ENCODE measurements at places on chromosomes 5 and 9.
A peak's percentile ranks its signal among the peaks of the same experiment; 100 is the strongest.

DNA sequence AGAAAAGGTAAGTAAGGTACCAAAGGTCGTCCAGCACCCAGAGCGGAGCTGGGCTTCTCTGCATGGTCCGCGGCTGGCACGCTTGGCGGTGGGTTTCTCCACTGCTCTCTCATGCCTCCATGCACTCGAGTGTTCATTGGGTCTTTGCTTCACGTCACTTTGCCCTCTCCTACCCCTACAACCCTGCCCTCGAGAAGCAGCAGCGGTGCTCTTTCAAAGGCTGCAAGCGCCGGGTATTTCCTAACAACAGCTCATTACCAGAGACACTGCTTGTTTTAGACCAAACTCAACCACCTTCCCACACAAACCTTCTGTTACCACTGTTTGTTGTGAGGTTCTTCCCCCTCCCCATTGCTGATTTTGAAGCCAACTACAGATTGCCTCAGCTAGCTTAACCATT lies 21.5 kb upstream of the ZBTB34 start:
- H3K27me3 ChIP-seq, result no peaks in the 10 kb centered on the region
- peaks cover 16% of the 10 kb centered on the region for H3K4me1 ChIP-seq
- peaks cover 3% of the 10 kb centered on the region for H3K36me3 ChIP-seq

- H3K36me3 ChIP-seq, result no peaks in the 10 kb centered on the region
- H3K27me3 ChIP-seq, result no peaks in the 10 kb centered on the region
- H3K27ac ChIP-seq, result no peak overlapping the region
- H3K4me3 ChIP-seq, result no peak overlapping the region
These were observed 49.5 kb downstream of the AGXT2 start for GRCh38 chr5:34998058-34998789.

GRCh38 chr5:136769093-136769492 lies 403.7 kb upstream of the TRPC7 start:
- no peak overlapping the region for H3K4me3 ChIP-seq
- H3K4me1 ChIP-seq, result no peaks in the 10 kb centered on the region
- no peak overlapping the region for H3K27ac ChIP-seq
- no peaks in the 10 kb centered on the region for H3K27me3 ChIP-seq
- no peaks in the 10 kb centered on the region for H3K36me3 ChIP-seq

DNA sequence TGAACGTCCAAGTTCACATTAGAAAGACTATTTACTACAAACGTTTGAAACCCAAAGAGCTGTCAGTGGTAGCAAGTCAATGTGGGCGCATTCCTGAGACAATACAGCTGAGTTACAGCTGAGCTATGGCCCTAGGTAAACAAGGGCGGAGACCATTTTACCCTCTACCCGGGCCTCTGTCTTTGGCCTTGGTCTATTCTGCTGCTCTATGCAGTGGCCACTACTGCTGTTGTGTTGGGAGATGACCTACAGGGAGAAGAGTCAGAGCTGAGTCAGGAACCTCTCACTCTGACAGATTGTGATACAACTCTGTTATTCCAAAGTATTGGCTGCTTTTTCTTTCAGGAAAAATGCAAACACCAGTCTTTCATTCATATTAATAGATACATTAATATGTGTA lies 700.6 kb downstream of the SEMA5A start:
- H3K27ac ChIP-seq, result no peak overlapping the region
- H3K36me3 ChIP-seq, result no peaks in the 10 kb centered on the region
- DNase-seq, result no peak
- no peak overlapping the region for H3K4me3 ChIP-seq

GRCh38 chr9:113492343-113493202 lies 29.0 kb downstream of the RGS3 start:
- peaks cover 24% of the 10 kb centered on the region for H3K36me3 ChIP-seq
- no peak for DNase-seq
- H3K4me3 ChIP-seq, result no peak overlapping the region
- H3K4me1 ChIP-seq, result no peaks in the 10 kb centered on the region

GRCh38 chr5:155069961-155070360 lies 56.4 kb downstream of the KIF4B start:
- no peak for DNase-seq
- no peaks in the 10 kb centered on the region for H3K36me3 ChIP-seq
- no peak overlapping the region for H3K4me3 ChIP-seq

DNA sequence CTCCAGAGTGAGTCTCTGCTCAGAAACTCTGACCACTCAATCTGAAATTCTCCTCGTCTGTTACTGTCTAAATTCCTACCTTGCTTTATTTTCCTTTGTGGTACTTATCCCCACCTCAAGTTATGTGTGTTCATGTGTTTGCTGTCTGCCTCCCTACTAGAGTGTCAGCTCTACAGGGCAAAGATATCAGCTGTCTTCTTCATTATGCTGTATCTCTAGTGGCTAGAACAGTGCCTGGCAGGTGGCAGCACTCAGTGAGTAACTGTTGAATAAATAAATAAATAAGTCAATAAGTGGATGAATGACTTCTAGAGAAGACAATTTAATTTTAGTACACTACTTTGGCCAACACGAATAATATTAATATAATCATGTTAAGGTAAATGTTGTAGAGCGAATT lies 92.3 kb downstream of the BOD1 start:
- no peaks in the 10 kb centered on the region for H3K27me3 ChIP-seq
- H3K4me3 ChIP-seq, result no peak overlapping the region
- DNase-seq, result no peak
- no peaks in the 10 kb centered on the region for H3K36me3 ChIP-seq

- no peaks in the 10 kb centered on the region for H3K27me3 ChIP-seq
- no peak overlapping the region for H3K4me3 ChIP-seq
- H3K36me3 ChIP-seq, result peaks cover 79% of the 10 kb centered on the region
- peak; percentile 39 for DNase-seq
These were observed 48.2 kb downstream of the CDK5RAP2 start for GRCh38 chr9:120531683-120532300.

- H3K36me3 ChIP-seq, result no peaks in the 10 kb centered on the region
- no peaks in the 10 kb centered on the region for H3K27me3 ChIP-seq
- no peaks in the 10 kb centered on the region for H3K4me1 ChIP-seq
- no peak for DNase-seq
- H3K27ac ChIP-seq, result no peak overlapping the region
These were observed 696.5 kb downstream of the NR2F1-AS1 start for GRCh38 chr5:92884469-92884868.

DNA sequence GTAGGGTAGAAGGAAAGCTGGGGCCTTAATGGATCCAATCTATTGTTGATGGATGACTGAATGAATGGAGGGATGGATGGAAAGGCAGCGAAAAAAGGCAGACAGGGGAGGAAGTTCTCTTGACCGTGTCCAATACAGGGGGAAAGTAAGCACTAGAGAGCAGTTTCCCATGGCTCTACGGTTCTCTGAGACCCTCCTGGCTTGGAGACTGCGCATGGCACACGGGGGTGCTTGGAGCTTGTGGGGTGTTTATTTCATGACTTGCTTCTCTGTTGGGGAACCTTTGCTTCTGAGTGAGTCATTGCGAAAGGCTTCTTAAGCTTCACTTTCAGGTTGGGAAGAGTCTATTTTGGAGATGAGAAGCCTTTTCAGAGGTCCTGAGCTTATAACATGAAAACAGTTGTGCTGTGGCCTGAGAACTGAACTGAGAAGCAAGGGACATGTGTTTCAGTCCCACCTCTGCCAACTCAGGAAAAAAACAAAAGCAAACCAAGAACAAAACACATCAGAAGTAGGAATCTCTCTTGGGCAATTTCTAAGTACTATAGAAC lies 12.8 kb upstream of the TEX48 start:
- H3K27me3 ChIP-seq, result no peaks in the 10 kb centered on the region
- no peak overlapping the region for H3K4me3 ChIP-seq
- no peaks in the 10 kb centered on the region for H3K36me3 ChIP-seq
- no peak for DNase-seq

- no peaks in the 10 kb centered on the region for H3K36me3 ChIP-seq
- H3K4me1 ChIP-seq, result peaks cover 37% of the 10 kb centered on the region
- peak overlapping the region; percentile 88 for H3K4me3 ChIP-seq
- no peaks in the 10 kb centered on the region for H3K27me3 ChIP-seq
- peak; percentile 23 for DNase-seq
- peak overlapping the region; percentile 55 for H3K27ac ChIP-seq
These were observed 1.9 kb downstream of the ALDH1A1 start for GRCh38 chr9:72950875-72951442.

DNA sequence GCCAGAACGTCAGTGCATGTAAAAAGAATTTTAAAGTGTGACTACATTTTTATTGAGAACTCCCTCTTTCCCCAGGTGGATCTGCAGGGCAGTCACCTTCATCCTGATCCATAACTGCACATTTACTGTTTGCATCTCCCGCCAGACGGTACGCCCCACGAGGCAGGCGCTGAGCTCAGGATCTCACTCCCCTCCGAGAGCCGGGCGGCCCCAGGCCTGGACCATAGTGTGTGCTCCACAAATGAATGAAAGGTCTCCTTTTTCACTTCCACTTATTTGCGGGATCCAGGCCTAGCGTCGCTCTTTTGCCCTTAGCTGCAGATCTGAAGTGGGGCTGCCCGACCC lies 378 bp downstream of the DROSHA start:
- peak overlapping the region; percentile 56 for H3K27ac ChIP-seq
- H3K4me1 ChIP-seq, result peaks cover 14% of the 10 kb centered on the region
- peak overlapping the region; percentile 79 for H3K4me3 ChIP-seq
- DNase-seq, result no peak

DNA sequence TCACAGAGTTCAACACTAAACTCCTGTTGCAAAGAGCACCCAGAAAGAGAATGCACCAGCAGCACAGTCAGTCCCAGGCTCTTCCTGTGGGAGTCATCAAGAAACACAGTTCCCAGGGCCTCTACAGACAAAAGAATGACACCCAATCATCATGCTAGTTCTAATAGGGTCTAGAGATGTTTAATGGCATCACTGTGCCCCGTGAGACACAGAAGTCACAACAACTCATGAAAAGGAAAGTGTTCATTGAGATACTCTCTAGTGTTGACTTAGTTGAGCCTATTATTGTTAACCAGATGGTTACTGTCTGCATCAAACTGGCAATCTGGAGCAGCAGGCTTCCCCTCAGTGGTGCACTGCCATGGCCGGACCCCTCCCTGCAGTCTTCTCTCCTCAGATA lies 1.6 kb downstream of the KLHL3 start:
- H3K27me3 ChIP-seq, result no peaks in the 10 kb centered on the region
- H3K27ac ChIP-seq, result no peak overlapping the region
- H3K36me3 ChIP-seq, result no peaks in the 10 kb centered on the region

DNA sequence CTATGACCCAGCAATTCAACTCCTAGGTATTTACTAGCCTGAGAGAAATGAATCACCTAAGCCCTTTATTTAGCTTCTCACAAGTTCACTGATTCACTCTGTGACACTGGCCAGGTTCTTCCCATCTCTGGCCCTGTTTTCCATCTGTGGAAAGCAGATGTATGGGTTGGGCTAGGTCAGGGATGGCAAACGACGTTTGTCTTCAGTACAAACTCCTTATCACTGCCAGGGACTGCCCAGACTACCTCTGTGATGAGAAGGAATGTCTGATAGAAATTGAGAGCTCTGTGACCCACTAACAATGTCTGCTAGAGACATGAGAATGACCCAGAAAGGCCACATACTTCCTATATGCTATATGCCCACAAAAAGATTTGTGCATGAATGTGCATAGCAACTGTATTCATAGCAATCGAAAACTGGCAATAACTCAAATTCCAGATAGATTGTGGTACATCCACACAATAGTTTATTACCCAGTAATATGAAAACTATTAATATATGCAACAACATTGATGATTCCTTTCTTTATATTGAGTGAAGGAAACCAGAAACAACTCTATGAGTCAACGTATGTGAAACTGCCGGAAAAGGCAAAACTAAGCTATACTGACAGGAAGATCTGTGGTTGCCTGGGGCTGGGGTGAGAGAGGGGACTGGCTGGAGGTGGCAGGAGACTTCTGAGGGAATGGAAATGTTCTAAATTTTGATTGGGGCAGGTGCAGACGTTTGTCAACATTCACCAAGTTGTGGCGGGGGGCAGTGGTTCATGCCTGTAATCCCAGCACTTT lies 32.0 kb upstream of the ADAM19 start:
- H3K4me1 ChIP-seq, result peaks cover 25% of the 10 kb centered on the region
- no peak overlapping the region for H3K27ac ChIP-seq
- H3K27me3 ChIP-seq, result no peaks in the 10 kb centered on the region
- peak; percentile 81 for DNase-seq
- H3K36me3 ChIP-seq, result no peaks in the 10 kb centered on the region

DNA sequence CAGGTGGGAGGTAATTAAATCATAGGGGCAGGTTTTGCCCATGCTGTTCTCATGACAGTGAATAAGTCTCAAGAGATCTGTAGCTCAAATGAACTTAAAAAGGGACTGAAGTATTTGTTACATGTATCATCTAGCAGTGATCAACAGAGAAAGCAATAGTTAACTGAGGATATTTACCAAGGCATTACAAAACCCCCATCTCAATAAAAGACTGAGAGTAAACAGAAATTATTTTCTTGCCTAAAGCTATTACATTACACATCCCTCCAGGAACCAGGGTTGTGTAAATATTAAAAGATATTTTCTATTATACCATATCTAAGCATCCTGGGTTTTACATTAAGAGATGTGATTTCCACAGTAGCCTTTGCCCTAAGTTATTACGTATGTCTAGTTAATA lies 169.9 kb downstream of the CTNND2 start:
- H3K4me1 ChIP-seq, result no peaks in the 10 kb centered on the region
- H3K27ac ChIP-seq, result no peak overlapping the region
- H3K27me3 ChIP-seq, result no peaks in the 10 kb centered on the region
- H3K36me3 ChIP-seq, result no peaks in the 10 kb centered on the region
- no peak overlapping the region for H3K4me3 ChIP-seq
- DNase-seq, result no peak

DNA sequence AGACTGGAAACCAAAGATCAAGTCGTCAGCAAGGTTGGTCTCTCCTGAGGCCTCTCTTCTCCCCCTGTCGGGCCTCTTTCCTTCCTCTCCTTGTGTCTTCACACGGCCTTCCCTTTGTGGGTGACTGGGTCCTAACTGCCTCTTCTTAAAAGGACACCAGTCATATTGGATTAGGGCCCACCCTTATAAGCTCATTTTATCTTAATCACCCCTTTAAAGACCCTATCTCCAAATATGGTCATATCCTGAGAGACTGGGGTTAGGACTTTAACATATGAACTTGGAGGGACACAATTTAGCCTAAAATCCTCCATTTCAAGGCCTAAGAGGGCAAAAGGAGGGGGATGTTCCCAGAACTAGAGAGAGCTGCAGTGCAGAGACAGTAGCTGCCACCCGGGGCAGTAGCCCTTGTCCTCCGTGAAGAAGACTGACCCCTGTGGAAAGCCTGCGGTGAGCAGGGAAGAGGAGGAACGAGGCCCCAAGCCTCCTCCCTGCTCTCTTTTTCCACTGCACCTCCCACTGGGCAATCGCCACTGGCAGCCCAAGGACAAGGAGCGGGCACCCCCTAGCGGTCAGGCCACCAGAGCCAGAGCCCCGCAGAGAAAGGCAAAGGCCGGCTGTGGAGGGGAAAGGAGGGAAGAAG lies 34.9 kb downstream of the CFAP90 start:
- H3K27ac ChIP-seq, result no peak overlapping the region
- H3K27me3 ChIP-seq, result peaks cover 2% of the 10 kb centered on the region
- no peaks in the 10 kb centered on the region for H3K36me3 ChIP-seq

DNA sequence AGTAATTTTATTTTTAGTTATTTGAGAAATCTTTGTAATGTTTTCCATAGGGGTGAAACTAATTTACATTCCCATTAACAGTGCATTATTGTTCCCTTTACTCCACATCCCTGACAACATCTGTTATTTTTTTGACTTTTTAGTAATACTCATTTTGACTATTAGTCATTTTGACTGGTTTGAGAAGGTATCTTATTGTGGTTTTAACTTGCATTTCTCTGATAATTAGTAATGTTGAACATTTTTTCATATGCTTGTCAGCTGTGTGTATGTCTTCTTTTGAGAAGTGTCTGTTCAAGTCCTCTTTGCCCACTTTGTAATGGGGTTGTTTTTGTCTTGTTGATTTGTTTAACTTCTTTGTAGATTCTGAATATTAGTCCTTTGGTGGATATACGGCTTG lies 27.5 kb downstream of the CCDC152 start:
- H3K27me3 ChIP-seq, result no peaks in the 10 kb centered on the region
- no peak overlapping the region for H3K4me3 ChIP-seq
- peaks cover 13% of the 10 kb centered on the region for H3K36me3 ChIP-seq
- no peak for DNase-seq
- H3K4me1 ChIP-seq, result no peaks in the 10 kb centered on the region

Measured in common myeloid progenitor, CD34-positive (primary cell).